ENCODE measurements at places on chromosomes 3 and 15.

- DNase-seq = no peak
Observed at GRCh38 chr3:17626395-17626794, 116.0 kb downstream of the TBC1D5 start.

DNA sequence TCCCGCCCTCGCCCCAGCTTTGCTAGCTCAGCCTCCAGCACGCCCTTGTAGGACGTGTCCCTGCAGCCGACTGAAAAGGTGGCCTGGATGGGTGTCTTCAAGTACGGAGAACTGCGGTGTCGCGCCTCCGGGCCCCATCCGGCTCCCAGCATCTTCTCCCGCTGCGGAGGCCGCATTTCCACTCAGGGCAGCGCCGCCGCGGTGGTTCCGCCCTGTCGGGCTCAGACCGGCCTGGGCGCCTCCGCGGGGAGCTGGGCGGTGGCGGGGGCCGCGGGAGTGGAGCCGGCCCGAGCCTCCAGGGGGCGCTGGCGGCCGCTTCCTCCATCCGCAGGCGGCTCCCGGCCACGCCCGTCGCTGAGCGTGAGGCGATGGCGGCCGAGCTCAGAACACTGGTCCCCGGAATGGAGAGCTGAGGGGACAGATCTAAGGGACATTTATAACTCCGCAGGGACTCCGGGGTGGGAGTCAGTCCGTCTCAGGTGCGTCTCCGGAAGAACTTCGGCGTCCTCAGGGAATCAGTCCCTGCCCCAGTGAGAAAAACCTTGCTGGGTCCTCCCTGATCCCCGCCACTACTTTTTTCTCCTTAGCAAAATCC, 13.6 kb upstream of the SMCO1 start:
- peak; percentile 98 for DNase-seq

DNA sequence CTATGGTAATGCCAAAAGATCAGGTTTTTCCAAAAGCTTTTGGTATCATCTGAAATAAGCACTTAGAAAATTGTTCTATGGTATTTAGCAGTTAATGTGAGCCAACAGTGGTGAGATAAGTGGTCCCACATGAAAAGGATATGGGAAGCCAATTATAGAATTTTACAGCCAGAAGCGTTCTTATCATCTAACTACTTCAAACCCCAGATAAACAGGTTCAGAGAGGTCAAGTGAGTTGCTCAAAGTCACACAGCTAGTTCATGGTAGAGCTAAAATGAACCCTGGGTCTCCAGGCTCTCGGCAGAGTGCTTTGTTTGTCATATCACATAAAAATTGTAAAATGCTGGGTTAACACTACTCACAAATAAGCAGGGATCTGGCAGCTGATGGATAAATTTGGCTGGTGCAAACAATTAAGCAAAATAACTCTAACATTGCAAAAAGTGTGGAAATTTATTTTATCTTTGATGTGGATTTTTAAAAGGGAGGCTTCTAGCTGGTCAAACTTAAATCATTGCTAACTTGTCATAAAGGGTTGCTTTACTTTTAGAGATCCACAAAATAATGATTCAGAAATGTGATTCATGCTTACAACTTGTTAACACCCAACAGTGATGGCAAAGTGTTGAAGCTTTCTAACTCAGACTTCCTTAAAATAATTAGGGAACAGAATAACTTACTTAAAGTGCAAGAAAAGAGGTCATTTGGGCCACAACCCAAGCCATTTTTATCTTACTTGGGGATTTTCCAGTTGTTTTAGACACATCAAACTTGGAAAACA, 202.8 kb upstream of the TBC1D5 start:
- DNase-seq = no peak

- no peak for DNase-seq
Observed at GRCh38 chr3:56956906-56957305, 103.6 kb upstream of the SPATA12 start.

DNA sequence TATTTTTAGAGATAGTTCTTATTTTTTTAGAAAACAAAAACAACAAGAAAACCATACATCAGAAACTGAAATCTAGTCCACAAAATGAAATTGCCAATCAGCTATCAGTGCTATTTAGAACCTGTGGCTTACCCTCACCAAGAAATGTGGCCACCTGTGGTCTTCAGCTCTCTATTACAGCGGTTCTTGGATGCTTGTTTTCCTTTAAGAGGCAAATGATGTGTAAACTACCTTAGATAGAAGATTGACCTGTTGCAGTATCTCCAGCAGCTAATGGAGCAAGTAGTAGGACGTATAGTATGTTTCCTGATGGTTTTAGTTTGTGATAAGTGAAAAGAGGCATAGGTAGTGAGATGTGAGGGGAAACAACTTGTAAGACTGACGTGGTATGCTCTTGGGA, 21.2 kb downstream of the TFG start:
- DNase-seq = no peak

DNA sequence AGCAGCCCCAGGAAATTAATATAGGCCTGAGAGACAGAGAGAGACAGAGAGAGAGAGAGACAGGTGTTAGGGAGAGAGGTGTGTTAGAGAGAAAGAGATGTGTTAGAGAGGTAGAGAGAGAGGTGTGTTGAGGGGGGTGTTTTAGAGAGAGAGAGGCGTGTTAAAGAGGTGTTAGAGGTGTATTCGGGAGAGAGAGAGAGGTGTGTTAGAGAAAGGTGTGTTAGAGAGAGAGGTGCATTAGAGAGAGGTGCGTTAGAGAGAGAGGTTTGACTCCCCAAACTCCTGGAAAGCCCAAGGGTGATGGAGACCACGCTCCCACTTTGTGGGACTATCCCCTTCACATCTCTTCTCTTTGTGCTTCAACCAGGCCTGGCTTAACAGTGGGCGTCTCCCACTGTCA, 95.5 kb downstream of the CACNA2D3 start:
- no peak for DNase-seq

DNA sequence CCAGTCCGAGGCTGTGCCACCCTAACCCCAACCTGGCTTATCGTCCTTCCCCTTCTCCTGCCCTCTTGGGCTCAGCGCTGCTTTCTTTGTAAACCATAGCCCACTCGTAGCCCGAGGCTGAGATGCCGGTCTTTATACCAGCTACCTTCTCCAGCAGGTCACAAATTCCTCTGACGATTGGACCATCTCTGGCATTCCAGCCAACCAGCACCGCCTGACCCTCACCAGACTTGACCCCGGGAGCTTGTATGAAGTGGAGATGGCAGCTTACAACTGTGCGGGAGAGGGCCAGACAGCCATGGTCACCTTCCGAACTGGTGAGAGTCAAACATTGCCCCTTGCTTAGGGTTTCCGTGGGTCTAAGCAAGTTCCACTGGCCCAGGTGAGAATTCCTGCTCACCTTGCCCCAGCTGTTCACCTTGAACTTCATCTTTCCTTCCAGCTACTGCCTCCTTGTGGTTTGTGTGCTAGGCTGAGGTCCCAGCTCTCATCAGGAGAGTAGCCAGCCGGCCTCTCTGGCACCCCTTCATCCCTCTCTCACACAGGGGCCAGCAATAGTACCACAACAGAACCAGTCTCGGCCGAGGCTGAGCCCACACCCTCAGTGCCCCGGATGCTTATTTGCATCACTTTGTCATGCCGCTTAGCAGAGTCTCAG, 66.7 kb downstream of the BOC start:
- no peak for DNase-seq

DNA sequence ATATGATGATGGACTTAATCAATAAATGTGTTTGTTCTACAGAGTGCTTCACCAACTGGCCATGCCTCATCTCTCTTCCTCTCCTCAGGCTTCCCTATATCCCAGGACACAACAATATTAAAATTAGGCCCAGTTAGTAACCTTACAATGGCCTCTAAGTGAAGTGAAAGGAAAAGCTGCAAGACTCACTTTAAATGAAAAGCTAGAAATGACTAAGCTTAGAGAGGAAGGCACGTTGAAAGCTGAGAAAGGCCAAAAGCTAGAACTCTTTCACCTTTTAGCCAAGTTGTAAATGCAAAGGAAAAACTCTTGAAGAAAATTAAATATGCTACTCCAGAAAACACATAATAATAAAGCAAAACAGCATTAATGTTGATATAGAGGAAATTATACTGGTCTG, 1010.3 kb downstream of the NAALADL2 start:
- DNase-seq = no peak

- DNase-seq = no peak
Observed at GRCh38 chr3:121796970-121797369, 37.9 kb downstream of the IQCB1 start.

DNA sequence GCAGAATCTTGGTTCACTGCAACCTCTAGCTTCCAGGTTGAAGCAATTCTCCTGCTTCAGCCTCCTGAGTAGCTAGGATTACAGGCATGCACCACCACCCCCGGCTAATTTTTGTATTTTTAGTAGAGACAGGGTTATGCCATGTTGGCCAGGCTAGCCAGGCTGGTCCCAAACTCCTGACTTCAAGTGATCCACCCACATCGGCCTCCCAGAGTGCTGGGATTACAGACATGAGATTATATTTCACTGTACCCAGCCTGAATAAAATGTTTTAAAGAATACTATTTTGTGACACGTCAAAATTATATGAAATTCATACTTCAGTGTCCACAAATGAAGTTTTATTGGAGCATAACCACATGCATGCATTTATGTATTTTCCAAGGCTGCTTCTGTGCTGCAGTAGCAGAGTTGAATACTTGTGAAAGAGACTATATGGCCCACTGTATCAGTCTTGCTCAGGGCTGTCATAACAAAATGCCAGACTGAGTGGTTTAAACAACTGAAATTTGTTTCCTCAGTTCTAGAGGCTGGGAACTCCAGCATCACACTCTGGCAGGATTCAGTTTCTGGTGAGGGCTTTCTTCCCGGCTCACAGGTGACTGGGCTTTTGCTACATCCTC, 77.2 kb downstream of the PRTG start:
- DNase-seq = no peak

GRCh38 chr3:136960838-136961836, 3.4 kb downstream of the IL20RB start:
- no peak for DNase-seq

- DNase-seq = no peak
Observed at GRCh38 chr3:62602129-62602770, 228.9 kb upstream of the FEZF2 start.

DNA sequence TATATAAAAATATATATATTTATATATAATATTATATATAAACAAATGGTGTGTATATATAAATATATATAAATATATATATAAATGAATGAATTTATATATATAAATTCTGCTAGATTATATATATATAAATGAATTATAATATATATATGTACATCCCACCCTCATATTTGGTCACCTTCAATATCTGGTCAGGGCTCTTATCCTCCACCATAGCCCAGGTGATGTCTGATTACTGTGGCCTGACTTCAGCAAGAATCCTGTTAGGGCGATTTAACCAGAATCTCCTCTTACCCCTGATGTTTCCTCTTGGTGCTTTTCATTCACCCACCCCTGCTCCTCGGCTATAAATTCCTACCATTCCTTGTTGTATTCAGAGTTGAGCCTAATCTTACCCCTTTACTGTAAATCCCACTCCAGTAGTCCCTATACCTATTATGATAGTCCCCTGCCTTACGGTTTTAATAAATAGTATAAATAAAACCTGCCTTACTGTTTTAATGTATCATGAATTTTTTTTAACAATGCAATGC, 439.6 kb downstream of the PLOD2 start:
- no peak for DNase-seq

- DNase-seq = no peak
Observed at GRCh38 chr3:78091478-78092119, 1051.7 kb downstream of the ROBO2 start.

DNA sequence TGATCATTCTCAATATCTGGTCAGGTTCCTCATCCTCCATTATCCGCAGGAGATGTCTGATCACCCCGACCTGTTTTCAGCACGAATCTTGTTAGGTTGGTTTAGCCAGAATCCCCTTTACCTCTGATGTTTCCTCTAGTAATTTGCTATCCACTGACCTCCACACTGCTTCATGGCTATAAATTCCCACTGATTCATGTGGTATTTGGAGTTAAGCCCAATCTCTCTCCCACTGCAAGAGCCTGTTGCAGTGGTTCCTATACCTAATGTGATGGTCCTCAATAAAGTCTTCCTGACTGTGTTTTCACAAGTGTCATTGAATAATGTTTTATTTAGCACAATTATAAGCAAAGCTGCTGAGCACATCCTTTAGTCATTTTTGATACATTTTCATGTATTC, 124.8 kb upstream of the CNTN3 start:
- DNase-seq = no peak

DNA sequence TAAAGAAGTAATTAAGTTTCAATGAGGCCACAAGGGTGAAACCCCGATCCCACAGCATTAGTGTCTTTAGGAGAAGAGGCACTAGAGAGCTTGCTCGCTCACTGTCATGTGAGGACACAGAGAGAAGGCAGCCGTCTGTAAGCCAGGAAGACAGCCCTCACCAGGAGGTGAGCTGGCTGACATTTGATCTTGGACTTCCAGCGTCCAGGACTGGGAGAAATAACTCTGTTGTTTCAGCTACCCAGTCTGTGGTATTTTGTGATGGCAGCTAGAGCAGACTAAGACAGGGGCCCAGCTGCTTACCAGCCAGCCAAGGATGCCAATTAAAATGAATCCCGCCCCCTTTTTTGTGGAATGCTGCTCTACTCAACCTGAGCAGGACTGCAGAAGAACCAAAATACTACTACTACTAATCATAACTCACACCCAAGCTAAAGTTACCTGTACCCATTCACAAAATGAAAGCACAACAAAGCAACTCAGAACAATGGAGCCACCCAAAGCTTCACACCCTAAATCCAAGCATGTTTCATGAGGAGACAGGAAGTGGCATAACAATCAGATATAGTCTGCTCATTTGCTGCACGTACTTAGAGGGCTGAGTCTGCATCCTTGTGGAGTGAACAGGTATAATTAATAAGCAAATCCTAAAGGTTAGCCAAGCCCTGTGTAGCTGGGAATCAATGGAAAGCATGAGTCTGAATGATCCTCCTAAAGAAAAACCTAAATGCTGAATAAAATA, 35.6 kb upstream of the RHCG start:
- DNase-seq = no peak

GRCh38 chr15:85609492-85609891, 185.2 kb downstream of the KLHL25 start:
- no peak for DNase-seq

GRCh38 chr15:74808078-74808839, 4.4 kb upstream of the LMAN1L start:
- DNase-seq = no peak

- no peak for DNase-seq
Observed at GRCh38 chr3:182019926-182020325, 308.2 kb downstream of the SOX2 start.

Data from D341Med (cell line).